ENCODE measurements at places on chromosomes 1 and 21. TPM values are rescaled to one million over a fixed set of nuclear protein-coding genes. Genes with fewer than 3 reads are reported as not detected.

GRCh38 chr1:60071296-60071695 lies 2.3 kb downstream of the C1orf87 start:
- DNase-seq, result no peak

- no peak for DNase-seq
Measured at GRCh38 chr1:231093156-231093922, 53.3 kb upstream of the FAM89A start.

Gene C4BPA
- not detected for total RNA-seq

Gene JAM2
- 0.83 TPM for total RNA-seq

Gene MOB3C
- 7.3 TPM for total RNA-seq

Gene TSPAN2
- 0.83 TPM for total RNA-seq

Gene CDC14A
- 3.0 TPM for total RNA-seq

Gene CHRM3
- total RNA-seq, result not detected

Gene TCHHL1
- not detected for total RNA-seq

Data from IMR-90 (cell line).